ENCODE measurements at places on chromosomes 5 and 9. TPM values are rescaled to one million over a fixed set of nuclear protein-coding genes. Genes with fewer than 3 reads are reported as not detected.

Gene IRX2
- polyA plus RNA-seq: not detected

DNA sequence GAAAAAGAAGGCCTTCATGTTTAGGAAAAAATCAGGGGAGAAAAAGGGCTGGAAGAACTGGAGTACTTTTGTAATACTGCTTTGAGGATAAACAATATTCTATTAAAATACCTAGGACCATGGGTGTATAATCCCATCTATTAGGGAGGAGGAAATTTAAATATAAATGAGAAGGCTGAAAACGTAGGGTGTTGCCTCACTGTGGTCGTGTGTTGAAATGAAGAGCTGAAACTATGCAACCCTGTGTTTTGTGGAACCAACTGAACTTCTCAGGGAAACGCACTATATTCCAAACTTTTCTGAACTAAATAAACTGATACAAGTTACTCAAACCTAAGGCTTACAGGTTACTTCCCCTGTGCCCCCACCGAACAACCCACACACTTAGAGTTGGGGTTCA lies 4.5 kb upstream of the CNTLN start:
- DNase-seq: no peak

DNA sequence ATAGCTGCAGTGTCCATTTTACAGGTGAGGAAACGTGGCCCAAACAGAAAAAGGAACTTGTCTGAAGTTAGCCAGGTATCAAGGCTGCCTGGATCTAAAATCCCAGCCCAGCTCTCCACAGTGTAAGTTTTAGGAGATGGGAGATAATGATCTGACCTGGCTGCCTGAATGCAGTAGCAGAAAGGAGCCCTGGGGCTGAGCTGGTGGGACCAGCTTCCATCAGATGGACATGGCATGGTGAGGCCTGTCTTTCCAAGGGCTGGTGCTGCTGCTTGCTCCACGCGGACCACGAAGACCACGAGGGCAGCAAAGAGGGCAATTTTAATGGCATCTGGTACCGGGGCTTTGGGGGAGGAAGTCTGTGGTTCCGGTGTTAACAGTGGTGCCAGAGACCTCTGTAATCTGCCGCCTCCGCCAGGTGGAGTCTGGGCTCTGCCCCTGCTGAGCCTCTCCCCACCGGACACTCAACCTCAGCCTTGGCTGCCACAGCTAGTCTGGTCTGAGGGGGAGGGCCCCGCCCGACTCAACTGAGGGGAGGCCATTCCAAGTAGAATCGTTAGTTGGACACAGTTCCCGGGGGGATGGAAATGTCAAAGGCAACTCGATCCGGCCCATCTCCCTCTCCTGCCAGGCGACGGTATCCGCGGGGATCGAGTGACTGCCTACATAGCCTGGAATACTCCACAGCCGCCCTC lies 650 bp downstream of the MYORG start:
- peak; percentile 56 for DNase-seq

- no peak for DNase-seq
Measured at GRCh38 chr5:120236360-120236759, 227.7 kb upstream of the PRR16 start.

All from naive B cell (primary cell).